ENCODE measurements at places on chromosomes 7 and 10.

DNA sequence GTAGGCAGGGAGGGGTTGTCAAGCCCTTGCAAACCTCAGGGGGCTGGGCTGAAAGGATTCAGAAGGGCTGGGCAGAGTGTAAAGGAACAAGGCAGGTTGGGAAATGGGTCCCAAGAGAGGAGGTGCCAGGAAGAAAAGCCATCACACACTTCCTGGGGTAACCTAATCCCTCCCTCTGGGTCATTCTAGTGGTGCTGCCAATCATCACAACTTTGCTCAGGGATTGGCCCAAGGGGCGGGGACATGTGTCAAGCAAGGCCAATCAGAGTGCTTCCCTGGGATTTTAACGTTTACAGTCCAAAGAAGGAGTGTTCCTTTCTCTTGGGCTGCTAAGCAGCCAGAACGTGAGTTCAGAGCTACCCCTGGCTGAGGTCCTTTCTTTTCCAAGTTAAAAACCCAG is 57.1 kb upstream of the NPTX2 start:
- no peak for DNase-seq

- DNase-seq, result no peak
Measured at GRCh38 chr10:56653289-56653688, 292.2 kb upstream of the ZWINT start.

- no peak for DNase-seq
Measured at GRCh38 chr10:104406715-104407650, 53.4 kb downstream of the CFAP58 start.

- no peak for DNase-seq
Measured at GRCh38 chr7:25855854-25856782, 295.9 kb upstream of the NFE2L3 start.

GRCh38 chr7:92904244-92905131 is 68.1 kb upstream of the CDK6 start:
- no peak for DNase-seq

- no peak for DNase-seq
Measured at GRCh38 chr10:43056568-43057011, 20.3 kb upstream of the RET start.

GRCh38 chr7:140417456-140418155 is 13.7 kb downstream of the RAB19 start:
- no peak for DNase-seq

GRCh38 chr10:10591715-10592341 is 425.8 kb upstream of the CELF2 start:
- DNase-seq, result no peak

DNA sequence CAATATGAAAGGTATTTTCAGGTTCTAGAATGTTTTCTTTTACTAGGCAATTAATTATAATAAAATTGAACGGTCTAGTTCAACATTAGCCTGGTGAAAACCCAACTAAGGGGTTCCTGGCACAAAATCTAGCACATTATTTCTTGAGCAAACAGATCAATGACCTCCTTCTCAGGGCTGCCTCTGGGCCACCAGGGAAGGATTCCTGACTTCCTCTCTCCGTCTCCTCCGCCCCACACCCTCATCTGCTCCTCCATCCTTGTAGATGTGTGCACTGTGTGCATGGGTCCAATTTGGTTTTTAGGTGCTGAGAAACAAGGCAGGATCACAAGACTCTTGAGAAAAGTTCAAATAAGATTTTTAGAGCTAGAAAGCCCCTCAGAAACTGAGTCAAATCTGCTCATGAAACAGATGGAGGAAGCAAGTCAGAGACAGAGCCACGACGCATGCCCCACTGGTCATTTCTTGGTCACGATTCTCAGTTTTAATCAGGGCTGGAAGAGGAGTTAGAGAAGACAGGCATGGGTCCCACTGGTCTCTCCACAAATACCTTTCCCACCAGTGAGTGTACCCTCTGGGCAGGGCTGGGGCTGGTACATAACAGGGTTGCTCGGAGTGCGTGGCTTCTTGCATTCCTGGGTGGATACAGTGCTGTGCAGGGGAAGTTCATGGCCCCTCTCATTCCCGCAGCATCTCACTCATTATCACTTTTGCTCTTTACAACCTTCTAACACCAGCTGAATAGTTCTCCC is 3.8 kb downstream of the TRPV6 start:
- no peak for DNase-seq

DNA sequence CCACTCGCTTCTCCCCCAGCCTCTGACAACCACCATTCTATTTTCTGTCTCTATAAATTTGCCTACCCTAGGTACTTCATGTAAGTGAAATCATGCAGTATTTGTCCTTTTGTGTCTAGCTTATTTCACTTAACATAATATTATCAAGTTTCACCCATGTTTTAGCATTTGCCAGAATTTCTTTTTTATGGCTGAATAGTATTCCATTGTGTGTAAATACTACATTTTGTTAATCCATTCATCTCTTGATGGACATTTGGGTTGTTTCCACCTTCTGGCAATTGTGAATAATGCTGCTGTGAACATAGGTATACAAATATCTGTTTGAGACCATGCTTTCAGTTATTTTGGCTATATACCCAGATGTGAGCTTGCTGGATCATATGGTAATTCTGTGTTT is 57.4 kb upstream of the TRIM8 start:
- DNase-seq, result no peak

GRCh38 chr10:75883081-75884072 is 452.0 kb downstream of the LRMDA start:
- no peak for DNase-seq

Measured in neuronal stem cell (in vitro differentiated cells).